Stimulated activated CD4-positive, alpha-beta T cell treated with anti-CD3 and anti-CD28 coated beads, Interleukin-4, amount 100 ng/mL, for 24 hours (primary cell): ENCODE measurements at places on chromosomes 13 and 19.

DNA sequence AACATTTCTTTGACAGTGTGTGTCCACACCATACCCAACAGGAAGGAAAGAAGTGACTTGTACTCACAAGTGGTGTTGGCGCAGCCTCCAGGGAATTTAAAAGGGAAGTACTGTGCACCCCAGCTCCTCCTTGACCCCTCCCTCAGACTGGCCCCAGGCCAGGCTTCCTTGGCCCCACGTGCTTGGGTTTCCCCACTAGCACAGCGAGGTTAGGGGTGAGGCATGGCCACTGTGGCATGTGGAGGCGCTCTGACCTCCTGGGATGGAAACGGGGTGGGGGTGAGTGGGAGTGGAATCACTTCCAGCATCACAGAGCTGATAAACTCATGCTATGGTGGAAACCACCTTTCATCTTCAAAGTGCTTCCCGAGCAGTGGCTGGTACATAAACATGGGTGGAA is 168.6 kb downstream of the ZNF536 start:
- DNase-seq = no peak

DNA sequence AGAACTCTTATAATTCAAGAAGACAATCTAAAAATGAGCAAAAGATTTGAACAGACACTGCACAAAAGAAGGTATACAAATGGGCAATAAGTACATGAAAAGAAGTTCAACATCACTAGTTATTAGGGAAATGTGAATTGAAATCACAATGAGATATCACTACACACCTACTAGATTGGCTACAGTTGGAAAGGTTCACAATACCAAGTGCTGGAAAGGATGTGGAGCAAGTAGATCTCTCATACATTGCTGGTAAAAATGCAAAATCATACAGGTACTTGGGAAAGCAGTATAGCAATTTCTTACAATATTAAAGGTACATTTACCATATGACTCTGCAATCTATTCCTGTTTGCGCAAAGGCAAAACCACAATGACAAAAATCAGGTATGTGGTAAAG is 145.7 kb downstream of the LHFPL6 start:
- no peak for DNase-seq

DNA sequence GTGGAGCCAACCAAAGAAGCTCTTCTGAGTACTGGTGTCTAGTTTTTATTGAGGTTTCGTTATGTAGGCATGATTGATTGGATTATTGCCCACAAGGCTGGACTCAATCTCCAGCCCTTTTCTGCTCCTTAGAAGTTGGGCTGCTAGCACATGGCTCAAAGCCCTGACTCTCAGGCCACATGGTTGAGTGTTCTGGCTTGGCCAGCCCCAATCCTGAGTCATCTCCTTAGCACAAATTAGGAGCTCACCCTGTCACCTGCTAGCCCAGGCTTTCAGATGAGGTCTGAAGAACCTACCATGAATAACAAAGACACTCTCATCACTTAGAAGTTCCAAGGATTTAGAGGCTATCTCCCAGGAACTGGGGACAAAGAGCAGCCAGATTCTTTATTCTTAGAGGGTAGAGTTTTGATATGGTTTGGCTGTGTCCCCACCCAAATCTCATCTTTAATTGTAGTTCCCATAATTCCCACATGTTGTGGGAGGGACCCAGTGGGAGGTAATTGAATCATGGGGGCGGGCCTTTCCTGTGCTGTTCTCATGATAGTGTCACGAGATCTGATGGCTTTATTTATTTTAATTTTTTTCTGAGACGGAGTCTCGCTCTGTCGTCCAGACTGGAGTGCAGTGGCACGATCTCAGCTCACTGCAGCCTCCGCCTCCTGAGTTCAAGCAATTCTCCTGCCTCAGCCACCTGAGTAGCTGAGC is 11.3 kb downstream of the DPY19L3 start:
- no peak for DNase-seq

- DNase-seq = no peak
These were observed 1.5 kb upstream of the CLEC4G start for GRCh38 chr19:7733376-7733775.

- no peak for DNase-seq
These were observed 84.5 kb downstream of the DCLK1 start for GRCh38 chr13:36046672-36047071.
